ENCODE measurements at places on chromosomes 1 and 21. TPM values are rescaled to one million over a fixed set of nuclear protein-coding genes. Genes with fewer than 3 reads are reported as not detected.

MYCL gene
- 0.75 TPM for total RNA-seq

GMEB1 gene
- total RNA-seq = 2.8 TPM

LDLRAD1 gene
- not detected for total RNA-seq

FHAD1 gene
- 0.12 TPM for total RNA-seq

NOS1AP gene
- 24.8 TPM for total RNA-seq

- DNase-seq = no peak
Observed at GRCh38 chr1:248361121-248361715, at the start of gene OR2T4. OR2T4 (plus strand) TSS chr1:248361665; CDS start chr1:248361665, 0 bp downstream.

GRCh38 chr1:170836141-170836540 lies 99.2 kb upstream of the MROH9 start:
- DNase-seq = no peak

- no peak for DNase-seq
Observed at GRCh38 chr1:55828044-55828443, 612.9 kb upstream of the USP24 start.

- no peak for DNase-seq
Observed at GRCh38 chr1:214460304-214460916, 91.0 kb downstream of the PTPN14 start.

GRCh38 chr1:1230656-1231399 lies 973 bp downstream of the SDF4 start:
- no peak for DNase-seq

DNA sequence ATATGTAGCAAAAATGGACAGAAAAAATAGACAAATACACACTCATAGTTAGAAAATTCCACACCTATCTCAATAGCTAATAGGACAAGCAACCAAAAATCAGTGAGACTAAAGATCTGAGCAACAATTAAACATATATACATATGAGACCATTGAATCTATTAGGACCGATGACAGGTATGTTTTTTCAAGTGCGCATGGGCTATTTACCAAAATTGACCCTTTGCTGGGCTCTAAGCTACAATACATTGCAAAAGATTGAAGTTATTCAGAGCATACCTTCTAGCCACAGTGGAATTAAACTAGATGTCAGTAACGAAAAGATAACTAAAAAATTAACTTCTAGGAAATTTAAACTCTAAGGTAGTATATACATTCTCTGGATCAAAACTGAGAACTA lies 13.7 kb downstream of the CD55 start:
- no peak for DNase-seq

GRCh38 chr1:227362039-227362438 lies 43.7 kb upstream of the CDC42BPA start:
- no peak for DNase-seq

DNA sequence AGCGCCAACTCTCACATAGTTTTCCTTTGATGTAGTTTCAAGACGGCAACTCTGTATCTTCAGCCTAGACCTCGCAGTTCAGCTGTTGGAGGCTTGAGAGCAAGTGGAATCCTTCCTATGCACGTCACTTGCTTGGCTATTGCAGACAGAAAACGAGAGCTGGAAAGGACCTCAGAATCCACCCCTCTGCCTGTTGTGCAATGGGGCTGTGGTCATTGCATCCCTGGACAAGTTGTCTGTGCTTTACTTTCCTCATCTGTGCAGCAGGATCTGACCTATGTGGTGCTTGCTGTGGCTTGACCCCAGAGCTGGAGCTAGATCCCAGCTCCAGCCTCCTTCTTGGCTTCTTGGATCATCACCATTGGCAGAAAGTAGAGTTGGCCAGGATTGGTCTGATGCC lies 50.0 kb upstream of the IGSF21 start:
- no peak for DNase-seq

GRCh38 chr1:94072840-94073522 lies 48.0 kb downstream of the ABCA4 start:
- no peak for DNase-seq

DNA sequence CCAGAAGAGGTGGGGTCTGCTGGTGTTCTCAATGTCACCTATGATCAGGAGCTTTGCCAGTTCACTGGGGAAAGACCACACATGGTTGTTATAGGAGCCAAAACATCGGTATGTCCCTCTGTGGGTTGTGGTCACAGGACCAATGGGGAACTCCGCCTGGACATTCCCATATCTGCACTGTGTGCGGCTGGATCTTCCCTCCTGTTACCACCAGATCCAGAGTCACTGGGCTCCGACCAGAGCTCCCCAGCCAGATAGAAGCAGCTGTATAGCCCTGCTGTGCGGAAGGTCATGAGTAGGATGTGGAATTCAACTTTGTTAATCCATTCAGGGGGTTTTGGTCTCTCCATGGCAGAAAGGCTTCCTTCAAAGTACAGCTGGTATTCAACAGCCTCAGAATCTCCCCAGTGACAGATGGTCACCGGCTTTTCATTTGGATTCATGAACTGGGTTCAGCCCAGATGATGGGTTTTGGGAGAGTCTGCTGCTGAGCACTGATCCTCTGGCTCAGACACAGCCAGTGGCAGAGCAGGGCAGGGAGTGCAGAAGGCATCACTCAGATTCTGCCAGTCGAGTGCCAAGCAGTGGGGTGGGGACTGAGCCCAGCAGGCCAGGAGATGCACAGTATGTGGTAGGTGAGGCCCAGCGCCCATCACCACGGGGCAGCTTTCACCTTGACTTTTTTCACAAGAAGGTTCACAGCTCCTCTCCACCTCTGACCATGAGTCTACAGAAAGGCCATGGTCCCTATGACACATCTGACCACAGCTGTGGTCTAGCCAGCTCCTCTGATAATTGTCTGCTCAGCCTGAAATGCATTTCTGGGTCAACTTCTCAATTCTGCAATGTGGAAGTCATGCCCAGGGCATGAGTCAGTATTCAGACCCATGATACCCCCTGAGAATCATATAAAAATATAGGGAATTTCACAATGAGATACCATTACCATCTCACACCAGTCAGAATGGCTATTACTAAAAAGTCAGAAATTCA lies 2.9 kb upstream of the SHCBP1L start:
- DNase-seq = no peak

All from right lobe of liver (tissue), 6 donors.